Activated naive CD8-positive, alpha-beta T cell treated with anti-CD3 and anti-CD28 coated beads, Interleukin-2, amount 50 U/mL, for 16 hours (primary cell): ENCODE measurements at places on chromosomes 11 and 22.

- DNase-seq, result no peak
These were observed 9.4 kb downstream of the BMAL1 start for GRCh38 chr11:13287036-13287435.

DNA sequence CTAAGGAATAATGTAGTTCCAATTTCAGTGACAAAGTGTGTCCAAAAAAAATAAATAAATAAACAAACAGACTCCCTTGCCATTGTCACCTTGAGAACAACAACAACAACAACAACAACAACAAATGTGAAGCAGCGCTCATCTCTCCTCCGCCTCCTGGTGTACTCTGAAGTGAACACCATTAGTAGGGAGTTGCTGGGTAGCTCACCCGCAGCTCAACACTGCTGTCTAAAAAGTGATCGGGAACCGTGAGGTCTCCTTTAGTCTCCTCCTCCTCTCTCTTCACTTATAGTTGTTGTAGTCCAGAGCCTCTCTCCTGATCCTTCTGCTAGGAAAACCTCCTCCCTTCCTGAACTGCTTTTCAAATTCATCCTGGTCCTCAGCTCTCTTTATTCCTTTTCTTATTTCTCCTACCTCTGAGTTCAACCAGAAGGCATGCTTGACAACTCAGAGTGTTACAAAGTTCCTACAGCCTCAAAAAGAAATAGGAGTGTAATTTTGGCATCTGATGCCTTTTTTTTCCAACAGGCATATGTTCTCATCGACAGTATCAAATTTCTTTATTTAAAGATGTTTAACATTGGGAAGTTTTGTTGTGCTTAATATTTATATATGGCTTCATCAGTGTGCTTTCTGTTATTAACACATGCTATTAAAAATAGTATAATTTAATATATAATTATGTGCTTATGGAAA is 215.1 kb downstream of the PGR start:
- no peak for DNase-seq

DNA sequence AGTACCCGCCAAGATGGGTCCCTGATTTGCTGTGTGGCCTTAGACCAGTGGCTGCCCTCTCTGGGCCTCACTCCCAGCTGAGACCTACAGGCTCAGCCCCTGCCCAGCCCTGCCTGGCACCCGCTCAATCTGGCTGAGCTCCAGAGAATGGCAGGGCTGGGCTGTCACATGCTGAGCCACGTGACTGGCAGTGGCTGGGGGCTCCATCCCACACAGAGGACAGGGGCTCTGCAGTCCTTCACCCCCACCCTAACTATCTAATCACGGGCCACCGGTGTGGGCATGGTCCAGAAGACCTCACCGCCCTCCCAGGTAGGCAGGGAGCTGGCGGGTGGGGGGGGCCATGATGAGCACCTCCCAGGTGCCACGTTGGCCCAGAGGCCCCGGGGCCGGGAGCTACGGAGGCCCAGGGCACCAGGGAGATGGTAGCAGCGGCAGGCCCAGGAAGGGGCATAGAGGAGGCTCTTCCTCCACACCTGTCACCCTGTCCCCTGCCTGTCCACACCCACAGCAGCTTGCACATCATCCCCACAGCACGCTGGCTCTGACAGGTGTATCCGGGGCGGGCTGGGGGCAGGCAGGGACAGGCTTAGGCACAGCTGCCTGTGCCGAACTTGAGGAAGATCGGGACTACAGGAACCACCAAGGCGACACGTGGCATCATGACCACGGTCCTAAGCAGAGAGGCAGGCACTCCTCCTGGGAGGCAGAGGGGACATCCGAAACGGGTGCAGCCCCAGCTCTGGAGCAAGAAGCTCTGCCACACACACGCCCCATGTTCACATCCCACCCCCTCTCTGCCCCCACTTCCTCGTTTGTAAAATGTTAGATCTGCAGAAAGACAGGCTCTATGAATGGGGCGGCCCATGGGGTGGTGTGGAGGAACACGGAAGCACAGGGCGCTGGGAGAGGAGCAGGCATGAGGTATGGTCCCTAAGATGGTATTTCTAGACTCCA is 1.5 kb upstream of the ALDH3B1 start:
- DNase-seq, result no peak

- no peak for DNase-seq
These were observed 2.6 kb downstream of the C11orf21 start for GRCh38 chr11:2298795-2299761.

GRCh38 chr22:23146478-23147205 is 1.4 kb downstream of the RAB36 start:
- no peak for DNase-seq

DNA sequence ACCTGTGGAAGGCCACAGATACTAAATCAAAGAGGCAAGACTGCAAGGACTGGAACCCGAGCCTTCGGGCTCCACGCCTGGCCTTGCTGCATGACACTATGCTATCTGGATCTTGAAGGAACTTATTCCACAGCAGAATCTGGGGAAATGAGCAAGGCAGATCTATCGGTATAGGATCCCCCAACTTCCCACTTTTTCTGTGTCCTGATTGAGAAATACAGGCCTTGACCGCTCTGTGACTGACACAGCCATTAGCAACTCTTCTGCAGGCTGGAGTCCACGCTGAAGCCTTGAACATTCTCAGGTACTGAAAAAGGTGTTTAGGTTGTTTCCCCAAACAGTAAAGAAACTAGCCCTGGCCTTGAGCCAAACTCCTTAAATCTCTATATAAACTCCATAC is 241.2 kb upstream of the NARS2 start:
- no peak for DNase-seq

GRCh38 chr22:35376728-35377472 is 4.0 kb upstream of the HMOX1 start:
- DNase-seq, result no peak

GRCh38 chr11:129252621-129253020 is 60.5 kb upstream of the ARHGAP32 start:
- no peak for DNase-seq

GRCh38 chr11:118171269-118172062 is 5.0 kb downstream of the SCN2B start:
- peak; percentile 35 for DNase-seq

- DNase-seq, result no peak
These were observed 52.5 kb upstream of the PRDM11 start for GRCh38 chr11:45093761-45094455.

DNA sequence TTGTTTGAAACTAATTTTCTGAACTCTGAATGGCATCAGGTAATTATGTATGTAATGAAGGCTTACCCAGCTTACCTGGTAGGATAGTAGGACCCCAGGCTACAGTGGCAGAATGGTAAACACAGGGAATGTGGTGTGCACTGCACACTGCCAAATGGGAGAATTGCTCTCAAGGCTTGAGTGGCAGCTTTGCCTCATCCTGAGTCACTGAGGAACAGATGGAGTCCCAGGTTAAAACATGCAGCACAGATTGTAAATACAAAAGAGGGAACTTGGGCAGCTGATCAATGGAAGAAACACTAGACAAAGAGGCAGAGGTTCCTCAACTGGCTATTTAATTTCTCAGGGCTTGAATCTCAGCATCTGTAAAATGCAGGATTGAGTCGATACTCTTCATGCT is 24.4 kb downstream of the GPR83 start:
- DNase-seq, result no peak

DNA sequence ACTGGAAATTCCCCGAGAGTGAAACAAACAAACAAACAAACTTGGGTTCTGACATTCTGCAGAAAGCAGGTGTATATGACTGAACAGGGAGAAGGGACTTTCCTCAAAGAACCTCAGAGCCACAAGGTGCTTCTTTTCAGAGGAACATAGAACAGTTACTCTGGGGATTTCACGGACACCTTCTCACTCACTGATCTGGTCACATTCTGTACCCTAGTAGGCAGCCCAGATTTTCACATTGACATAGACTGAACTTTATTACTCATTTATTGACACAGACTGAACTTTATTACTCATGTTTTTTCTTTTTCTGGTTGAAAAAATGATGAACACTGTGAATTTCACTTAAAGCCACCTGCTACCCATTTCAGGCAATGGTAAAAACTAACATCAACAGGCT is 263.0 kb downstream of the OPCML start:
- DNase-seq, result no peak

GRCh38 chr22:28609921-28610320 is 69.7 kb downstream of the TTC28 start:
- no peak for DNase-seq

GRCh38 chr11:12525466-12526055 is 148.2 kb downstream of the PARVA start:
- no peak for DNase-seq

- no peak for DNase-seq
These were observed 102.9 kb upstream of the GAL start for GRCh38 chr11:68581439-68581838.

DNA sequence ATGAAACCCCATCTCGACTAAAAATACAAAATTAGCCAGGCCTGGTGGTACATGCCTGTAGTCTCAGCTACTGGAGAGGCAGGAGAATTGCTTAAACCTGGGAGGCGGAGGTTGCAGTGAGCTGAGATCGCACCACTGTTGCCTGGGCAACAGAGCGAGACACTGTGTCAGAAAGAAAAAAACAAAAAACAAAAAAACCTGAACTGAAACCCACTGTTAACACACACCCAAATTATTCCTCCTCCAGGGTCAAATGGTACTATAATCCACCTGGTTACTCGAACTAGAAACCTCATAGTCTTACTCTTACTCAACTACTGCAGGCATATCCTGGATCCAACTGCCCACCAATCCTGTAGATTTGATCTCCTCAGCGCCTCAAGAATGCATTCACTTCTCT is 35.5 kb downstream of the USP28 start:
- no peak for DNase-seq

- DNase-seq, result no peak
These were observed 8.6 kb downstream of the OAF start for GRCh38 chr11:120219232-120219937.

GRCh38 chr22:48605856-48606481 is 1221.7 kb downstream of the BRD1 start:
- DNase-seq, result no peak

DNA sequence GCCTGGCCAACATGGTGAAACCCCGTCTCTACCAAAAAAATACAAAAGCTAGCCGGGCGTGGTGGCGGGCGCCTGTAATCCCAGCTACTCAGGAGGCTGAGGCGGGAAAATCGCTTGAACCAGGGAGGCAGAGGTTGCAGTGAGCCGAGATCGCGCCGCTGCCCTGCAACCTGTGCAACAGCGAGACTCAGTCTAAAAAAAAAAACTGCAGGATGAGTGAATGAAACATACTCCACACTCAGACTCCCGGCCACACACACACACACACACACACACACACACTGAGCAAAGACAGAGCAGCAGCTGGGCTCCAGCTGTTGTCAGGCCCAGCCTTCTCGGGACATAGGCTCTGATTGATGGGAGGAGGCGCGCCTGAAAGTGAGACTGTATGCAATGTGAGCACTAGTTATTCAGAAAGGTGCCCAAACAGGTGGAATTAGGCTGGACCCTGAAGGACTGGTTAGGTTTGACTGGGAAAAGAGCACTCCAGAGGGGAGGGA is 1.5 kb upstream of the PLEKHA7 start:
- no peak for DNase-seq

GRCh38 chr22:21009638-21010425 is 5.1 kb upstream of the P2RX6 start:
- DNase-seq, result no peak

DNA sequence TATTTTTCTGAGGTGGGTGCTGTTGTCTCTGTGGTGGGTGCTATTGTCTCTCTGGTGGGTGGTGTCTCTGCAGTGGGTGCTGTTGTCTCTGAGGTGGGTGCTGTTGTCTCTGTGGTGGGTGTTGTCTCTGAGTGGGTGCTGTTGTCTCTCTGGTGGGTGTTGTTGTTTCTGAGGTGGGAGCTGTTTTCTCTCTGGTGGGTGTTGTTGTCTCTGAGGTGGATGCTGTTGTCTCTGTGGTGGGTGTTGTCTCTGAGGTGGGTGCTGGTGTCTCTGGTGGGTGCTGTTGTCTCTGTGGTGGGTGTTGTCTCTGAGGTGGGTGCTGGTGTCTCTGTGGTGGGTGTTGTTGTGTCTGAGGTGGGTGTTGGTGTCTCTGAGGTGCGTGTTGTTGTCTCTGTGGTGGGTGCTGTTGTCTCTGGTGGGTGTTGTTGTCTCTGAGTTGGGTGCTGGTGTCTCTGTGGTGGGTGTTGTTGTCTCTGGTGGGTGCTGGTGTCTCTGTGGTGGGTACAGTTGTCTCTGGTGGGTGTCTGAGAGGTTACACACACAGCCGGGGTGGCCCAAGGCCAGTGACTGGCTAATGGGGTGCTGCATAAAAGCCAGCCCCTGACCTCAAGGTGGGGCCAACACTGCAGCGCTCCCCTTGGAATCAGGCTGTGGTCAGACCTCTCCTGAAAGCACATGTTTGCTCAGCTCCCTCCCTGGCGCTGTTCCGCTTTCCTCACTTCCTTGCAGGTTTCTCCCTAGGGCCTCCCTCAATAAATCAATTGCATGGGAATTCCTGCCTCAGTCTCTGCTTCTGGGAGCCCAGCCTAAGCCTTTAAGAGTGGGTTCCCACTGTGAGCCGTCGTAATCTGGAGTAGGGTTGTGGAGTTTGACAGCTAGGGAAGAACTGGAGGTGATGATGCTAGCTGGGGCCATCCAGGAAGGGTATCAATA is 31.0 kb upstream of the XBP1 start:
- DNase-seq, result no peak

GRCh38 chr11:31236143-31236542 is 133.4 kb downstream of the DCDC1 start:
- no peak for DNase-seq

GRCh38 chr11:86941077-86941870 is 13.9 kb downstream of the FZD4 start:
- no peak for DNase-seq

DNA sequence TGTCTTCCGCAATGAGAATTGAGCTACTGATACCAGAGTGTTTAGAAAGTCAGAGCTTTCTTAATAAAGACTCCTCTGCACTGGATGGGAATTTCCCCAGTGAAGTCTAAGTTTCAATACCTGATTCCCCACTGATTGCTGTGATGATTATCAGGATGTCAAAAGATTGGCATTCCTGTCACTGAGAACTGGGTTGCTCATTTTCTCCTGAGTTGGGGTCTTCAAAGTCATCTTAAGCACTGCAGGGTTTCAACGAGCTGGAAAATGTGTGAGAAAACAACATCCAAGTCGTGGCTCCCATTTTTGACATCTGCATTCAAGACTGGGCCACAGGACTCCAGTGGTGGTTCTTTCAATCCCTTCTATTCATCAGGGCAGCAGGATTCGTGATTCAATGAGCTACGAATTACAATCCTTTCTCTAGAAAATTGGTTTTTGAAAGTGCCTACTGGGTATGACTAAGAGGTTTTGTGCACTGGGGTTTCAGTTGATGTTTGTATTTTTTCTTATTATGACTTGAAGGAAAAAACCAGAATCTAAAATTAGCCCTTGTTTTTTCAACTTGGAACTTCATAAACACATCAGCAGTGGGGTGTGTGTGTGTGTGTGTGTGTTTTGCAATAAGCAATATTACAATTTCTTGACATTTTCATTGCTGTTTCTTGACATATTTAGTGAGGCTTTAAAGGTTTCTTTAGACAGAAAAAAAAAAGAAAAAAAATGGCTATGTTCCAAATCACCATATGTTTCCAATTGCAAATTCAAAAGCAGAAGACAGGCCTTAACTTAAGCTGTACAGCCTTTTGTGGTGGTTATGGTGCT is 233.0 kb downstream of the FAM76B start:
- DNase-seq, result no peak

GRCh38 chr11:2435288-2436012 is 8.9 kb downstream of the TRPM5 start:
- DNase-seq, result no peak
